ENCODE measurements at places on chromosomes 6 and 20. TPM values are rescaled to one million over a fixed set of nuclear protein-coding genes. Genes with fewer than 3 reads are reported as not detected.

Gene KHDC1
- polyA plus RNA-seq: 1.5 TPM

Gene DTNBP1
- polyA plus RNA-seq: 22.6 TPM

Gene FOXQ1
- not detected for polyA plus RNA-seq

Gene VSX1
- polyA plus RNA-seq: not detected

Gene ULBP2
- 1.5 TPM for polyA plus RNA-seq

Gene GNMT
- 0.30 TPM for polyA plus RNA-seq

Gene WFDC12
- polyA plus RNA-seq: not detected

Gene NTSR1
- polyA plus RNA-seq: 0.22 TPM

Gene CASS4
- polyA plus RNA-seq: not detected

Gene EBF4
- polyA plus RNA-seq: 13.2 TPM

Gene SLC22A3
- not detected for polyA plus RNA-seq

Gene ETV7
- polyA plus RNA-seq: 0.32 TPM

Gene MAP7
- polyA plus RNA-seq: 5.1 TPM

Gene MED23
- 77.9 TPM for polyA plus RNA-seq

Gene RBM24
- 4.9 TPM for polyA plus RNA-seq

Gene KHDRBS2
- 28.5 TPM for polyA plus RNA-seq

Gene ABHD16B
- polyA plus RNA-seq: not detected

Gene HLA-DRB1
- not detected for polyA plus RNA-seq

Gene NOX3
- 0.11 TPM for polyA plus RNA-seq

Gene XKR7
- 9.6 TPM for polyA plus RNA-seq

Gene TSBP1
- polyA plus RNA-seq: not detected

Gene ZC2HC1B
- polyA plus RNA-seq: 0.34 TPM

Gene PLEKHG1
- 2.6 TPM for polyA plus RNA-seq

Gene COL9A3
- 1.0 TPM for polyA plus RNA-seq

Gene TFAP2D
- polyA plus RNA-seq: not detected

Gene GINS1
- 4.5 TPM for polyA plus RNA-seq

Gene BCKDHB
- polyA plus RNA-seq: 16.4 TPM

Gene TIAM2
- polyA plus RNA-seq: 52.4 TPM

Gene RIMS4
- polyA plus RNA-seq: 40.6 TPM

Gene PDE7B
- 5.9 TPM for polyA plus RNA-seq

Gene TNFRSF6B
- not detected for polyA plus RNA-seq

Gene UNC5CL
- polyA plus RNA-seq: 1.0 TPM

Gene SLC52A3
- polyA plus RNA-seq: not detected

Gene ARMC12
- 4.9 TPM for polyA plus RNA-seq

Gene KCNK5
- not detected for polyA plus RNA-seq

Gene ZNF133
- polyA plus RNA-seq: 72.8 TPM

Gene C4B
- 4.4 TPM for polyA plus RNA-seq

Gene TAGAP
- not detected for polyA plus RNA-seq

Gene OXT
- not detected for polyA plus RNA-seq

Gene HFE
- polyA plus RNA-seq: not detected

Gene FERMT1
- 0.16 TPM for polyA plus RNA-seq

Gene CTCFL
- not detected for polyA plus RNA-seq

Gene HAO1
- not detected for polyA plus RNA-seq

Gene BFSP1
- 1.3 TPM for polyA plus RNA-seq

Gene CD24
- 2,264 TPM for polyA plus RNA-seq

Gene ANKRD6
- polyA plus RNA-seq: 43.5 TPM

Gene VGLL2
- polyA plus RNA-seq: not detected

Gene CTAGE9
- not detected for polyA plus RNA-seq

Gene COL20A1
- 0.46 TPM for polyA plus RNA-seq

Gene TNXB
- polyA plus RNA-seq: 3.6 TPM

Gene BEND6
- polyA plus RNA-seq: 8.6 TPM

Gene LGSN
- polyA plus RNA-seq: not detected

Data from neural cell (in vitro differentiated cells).